ENCODE measurements at places on chromosomes 13 and 19. TPM values are rescaled to one million over a fixed set of nuclear protein-coding genes. Genes with fewer than 3 reads are reported as not detected.
A peak's percentile ranks its signal among the peaks of the same experiment; 100 is the strongest.

OSCAR gene
- 0.11 TPM for total RNA-seq

MCF2L gene
- not detected for total RNA-seq

PROZ gene
- total RNA-seq, result not detected

ACP5 gene
- 14.5 TPM for total RNA-seq

NTN5 gene
- total RNA-seq, result not detected

RAB3D gene
- 26.9 TPM for total RNA-seq

PPM1N gene
- 2.0 TPM for total RNA-seq

TEAD2 gene
- 26.7 TPM for total RNA-seq

SH2D3A gene
- total RNA-seq, result 57.8 TPM

CDC42EP5 gene
- total RNA-seq, result 32.1 TPM

KCTD4 gene
- 0.14 TPM for total RNA-seq

IFNL1 gene
- total RNA-seq, result not detected

GRCh38 chr19:41868120-41868988 lies 8.3 kb downstream of the RPS19 start:
- DNase-seq, result no peak

- DNase-seq, result no peak
Observed at GRCh38 chr19:49497047-49497788, 984 bp downstream of the RPS11 start.

DNA sequence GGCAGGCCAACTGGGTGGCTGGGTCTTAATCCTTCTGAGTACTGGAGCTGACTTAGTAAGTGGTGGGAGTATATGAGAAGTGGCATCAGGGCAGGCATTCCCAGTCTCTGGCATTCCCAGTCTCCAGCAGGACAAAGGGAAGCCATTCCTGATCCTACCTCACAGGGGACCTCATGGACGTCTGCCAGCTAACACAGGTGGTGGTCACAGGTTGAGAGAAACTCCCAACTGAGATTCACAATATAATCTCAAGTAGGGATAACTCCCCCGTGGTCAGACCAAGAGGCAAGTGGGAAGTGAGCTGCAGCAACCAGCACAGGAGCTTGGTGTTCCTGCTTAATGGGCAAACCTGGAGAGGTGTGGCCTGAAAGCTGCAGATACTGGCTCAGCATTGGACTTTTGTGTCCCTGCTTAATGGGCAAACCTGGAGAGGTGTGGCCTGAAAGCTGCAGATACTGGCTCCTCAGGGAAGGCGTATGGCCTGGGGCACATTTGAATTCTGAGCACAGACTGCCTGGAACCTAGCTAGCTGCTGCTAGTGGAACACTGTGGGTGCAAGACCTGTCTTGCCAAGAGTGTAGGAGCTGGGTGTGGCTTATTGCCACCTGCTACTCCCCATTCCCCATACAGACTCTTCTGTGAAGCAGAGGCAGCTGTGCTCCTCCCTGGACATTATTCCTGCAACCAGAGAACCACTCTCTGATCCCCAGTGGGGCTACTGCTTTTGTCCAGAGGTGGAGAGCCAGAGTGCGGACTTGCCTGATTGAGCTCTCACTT lies 25.9 kb upstream of the OR10H2 start:
- DNase-seq, result peak; percentile 59

- DNase-seq, result no peak
Observed at GRCh38 chr13:99395436-99395835, 88.2 kb upstream of the GPR183 start.

DNA sequence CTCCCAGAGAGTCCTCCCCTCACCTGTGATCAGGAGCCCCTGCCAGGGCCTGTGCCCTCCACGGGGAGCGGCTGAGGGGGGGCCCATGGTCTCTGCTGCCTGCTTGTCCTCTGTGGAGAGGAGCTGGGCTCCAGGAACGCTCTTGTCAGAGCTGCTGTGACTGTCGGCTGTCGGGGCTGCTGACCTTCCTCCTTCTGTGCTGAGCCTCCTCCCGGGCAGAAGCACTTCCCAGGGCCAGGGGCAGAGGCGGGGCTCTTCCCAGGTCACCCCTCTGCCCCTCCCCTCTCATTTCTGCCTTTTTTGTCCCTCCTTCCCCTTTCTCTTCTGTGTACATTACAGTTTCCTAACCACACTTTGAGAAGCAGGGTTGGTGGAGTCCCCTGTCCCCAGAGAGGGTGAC lies at the start of gene CEACAM4:
TSS of gene CEACAM4 (minus strand) at position 198 of the 400 bp plus-strand sequence. CDS start at position 87, 111 bp downstream.
- DNase-seq, result no peak

GRCh38 chr13:33743438-33744368 lies 74.2 kb upstream of the RFC3 start:
- no peak for DNase-seq

- DNase-seq, result peak; percentile 1
Observed at GRCh38 chr13:93398167-93399035, 171.8 kb downstream of the GPC6 start.

GRCh38 chr19:27741236-27741635 lies 1471.7 kb downstream of the UQCRFS1 start:
- DNase-seq, result no peak

DNA sequence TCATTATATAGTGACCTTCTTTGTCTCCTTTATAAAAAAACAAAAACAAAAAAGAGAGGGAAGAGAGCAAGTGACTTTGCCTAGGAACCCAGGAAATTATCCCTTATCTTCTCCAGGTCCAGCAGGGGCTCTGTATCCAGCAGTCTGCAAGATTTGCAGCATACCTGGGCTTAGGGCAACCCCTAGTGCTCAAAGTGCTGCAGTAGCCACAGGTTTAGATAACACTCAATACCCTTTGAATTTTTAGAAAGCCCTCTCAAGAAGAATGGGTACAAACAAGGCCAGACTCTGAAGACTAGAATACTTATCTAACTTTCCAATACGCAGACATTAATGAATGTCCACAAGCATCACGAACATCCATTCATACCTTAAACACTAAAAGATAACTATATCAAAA lies 43.2 kb downstream of the CCNA1 start:
- DNase-seq, result no peak

DNA sequence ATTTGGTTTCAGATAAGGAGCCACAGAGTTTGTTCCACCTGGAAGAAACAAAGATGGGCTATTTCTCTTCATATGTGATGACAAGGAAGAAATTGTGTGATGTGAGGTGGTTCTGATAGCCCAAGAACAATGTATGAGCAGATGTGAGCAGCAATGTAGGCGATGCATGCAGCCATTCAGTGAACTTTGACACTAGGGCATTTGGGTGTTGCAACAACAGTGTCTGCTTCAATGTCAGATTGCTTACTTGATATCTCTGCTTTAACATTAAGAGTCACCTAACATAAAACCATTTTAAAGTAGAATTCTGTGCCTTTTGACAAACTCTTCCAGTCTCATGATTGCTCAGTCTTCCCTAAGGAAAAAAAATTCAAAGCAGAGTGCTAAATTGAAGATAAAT lies 865.4 kb downstream of the SLITRK6 start:
- DNase-seq, result no peak

GRCh38 chr13:60275208-60275607 lies 111.5 kb upstream of the DIAPH3 start:
- no peak for DNase-seq

GRCh38 chr13:100100115-100100879 lies 11.4 kb downstream of the PCCA start:
- DNase-seq, result peak; percentile 65

GRCh38 chr13:112933649-112934048 lies 35.4 kb upstream of the MCF2L start:
- DNase-seq, result no peak

- no peak for DNase-seq
Observed at GRCh38 chr19:50184196-50184595, 19.2 kb upstream of the MYH14 start.

- no peak for DNase-seq
Observed at GRCh38 chr19:591099-591958, 1.6 kb downstream of the HCN2 start.

DNA sequence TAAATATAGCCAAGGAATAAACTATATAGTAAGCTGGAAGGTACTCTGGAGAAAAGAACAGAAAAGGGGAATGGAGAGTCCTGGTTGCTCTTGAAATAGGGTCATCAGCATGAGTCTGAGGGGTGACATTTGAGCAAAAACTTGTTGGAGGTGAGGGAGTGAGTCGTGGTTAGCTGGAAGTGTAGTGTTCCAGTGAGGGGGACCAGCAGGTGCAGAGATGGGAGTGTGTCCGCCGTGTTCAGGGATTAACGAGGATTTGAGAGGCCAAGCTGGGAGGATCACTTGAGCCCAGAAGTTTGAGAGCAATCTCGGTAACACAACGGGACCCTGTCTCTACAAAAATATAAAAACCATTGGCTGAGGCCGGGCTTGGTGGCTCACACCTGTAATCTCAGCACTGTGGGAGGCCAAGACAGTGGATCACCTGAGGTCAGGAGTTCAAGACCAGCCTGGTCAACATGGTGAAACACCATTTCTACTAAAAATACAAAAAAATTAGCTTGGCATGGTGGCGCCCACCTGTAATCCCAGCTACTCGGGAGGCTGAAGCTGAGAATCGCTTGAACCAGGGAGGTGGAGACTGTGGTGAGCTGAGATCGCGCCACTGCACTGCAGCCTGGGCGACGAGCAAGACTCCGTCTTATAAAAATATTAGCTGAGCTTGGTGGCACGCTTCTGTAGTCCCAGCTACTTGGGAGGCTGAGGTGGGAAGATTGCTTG lies 1.1 kb downstream of the SUPT5H start:
- DNase-seq, result no peak

DNA sequence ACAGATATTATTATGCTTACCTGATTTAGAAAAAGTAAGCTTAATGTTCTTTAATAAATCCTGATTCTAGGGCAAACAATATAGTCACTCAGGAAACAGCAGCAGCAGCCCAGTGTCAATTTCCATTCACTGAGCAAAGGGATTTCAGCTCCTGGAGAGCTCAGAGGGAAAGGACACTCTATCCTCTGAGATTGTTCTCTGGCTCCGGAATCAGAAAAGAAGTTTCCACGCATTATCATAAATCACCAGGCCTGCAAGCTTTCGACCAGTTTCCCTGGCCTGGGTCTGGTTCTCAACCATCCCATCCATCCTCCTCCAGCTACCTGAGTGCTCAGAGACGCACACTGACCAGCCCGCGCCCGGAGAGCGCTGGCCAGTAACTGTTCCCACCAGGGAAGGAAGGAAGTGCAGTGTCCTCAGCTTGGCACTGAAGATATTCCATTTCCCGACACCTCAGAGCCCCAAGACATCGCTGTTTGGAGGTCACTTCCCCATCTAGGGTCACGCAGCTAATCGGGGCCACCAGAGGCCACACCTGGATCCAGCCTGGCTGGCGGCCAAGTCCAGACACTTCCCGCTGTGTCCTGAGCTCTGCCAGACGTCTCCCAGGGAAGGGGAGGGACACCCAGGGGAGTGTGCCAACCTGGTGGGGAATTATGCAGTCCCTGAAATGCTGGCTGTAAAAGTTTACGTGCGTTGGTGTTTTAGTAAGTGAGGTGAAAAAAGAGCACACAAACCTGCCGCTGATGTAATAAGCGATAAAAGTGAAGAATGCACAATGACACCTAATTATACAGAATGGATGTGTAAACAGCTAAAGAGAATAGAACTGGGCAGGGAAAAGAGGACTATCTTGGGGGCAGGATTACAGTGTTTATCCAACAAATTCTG lies 29.1 kb downstream of the EPS15L1 start:
- no peak for DNase-seq

DNA sequence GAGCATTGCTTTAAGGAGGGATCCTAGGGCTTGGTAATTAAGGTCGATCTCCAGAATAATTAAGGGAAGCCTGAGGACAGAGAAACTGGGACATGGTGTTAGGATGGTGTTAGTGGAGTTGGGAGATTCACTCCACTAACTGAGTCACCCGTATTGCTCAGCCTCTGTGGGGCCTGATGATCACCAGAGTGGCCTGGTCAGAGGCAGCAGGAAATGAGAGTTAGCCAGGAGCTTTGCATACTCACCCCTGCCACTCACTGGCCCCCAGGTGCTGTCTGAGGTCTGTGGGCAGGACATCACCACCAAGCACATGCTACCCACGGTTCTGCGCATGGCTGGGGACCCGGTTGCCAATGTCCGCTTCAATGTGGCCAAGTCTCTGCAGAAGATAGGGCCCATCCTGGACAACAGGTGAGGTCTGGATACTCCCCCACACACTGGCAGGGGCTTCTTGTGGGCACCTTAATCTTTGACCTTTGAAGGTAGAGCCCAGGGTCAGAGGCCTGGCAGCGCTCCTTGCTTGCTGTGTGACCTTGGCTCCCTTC lies 32.1 kb downstream of the PPP2R1A start:
- DNase-seq, result no peak

DNA sequence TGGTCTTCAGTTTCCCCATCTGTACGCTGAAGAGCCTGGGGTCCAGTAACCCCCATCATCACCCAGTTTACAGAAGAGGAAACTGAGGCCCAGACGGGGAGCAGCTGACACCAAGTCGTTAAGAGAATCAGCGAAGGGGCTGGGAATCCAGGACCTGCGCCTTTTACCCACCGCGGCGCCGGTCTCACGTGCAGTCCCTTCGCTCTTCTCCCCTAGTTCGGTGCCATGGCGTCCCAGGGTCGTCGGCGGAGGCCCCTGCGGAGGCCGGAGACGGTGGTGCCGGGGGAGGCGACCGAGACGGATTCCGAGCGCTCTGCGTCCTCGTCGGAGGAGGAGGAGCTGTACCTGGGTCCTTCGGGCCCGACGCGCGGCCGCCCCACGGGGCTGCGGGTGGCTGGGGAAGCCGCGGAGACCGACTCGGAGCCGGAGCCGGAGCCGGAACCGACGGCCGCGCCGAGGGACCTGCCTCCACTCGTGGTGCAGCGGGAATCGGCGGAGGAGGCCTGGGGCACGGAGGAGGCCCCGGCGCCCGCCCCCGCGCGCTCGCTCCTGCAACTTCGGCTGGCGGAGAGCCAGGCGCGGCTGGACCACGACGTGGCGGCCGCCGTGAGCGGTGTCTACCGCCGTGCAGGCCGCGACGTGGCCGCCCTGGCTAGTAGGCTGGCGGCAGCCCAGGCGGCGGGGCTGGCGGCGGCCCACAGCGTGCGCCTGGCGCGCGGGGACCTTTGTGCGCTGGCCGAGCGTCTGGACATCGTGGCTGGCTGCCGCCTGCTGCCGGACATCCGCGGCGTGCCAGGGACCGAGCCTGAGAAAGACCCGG lies 698 bp downstream of the BLOC1S3 start:
- no peak for DNase-seq

- DNase-seq, result peak; percentile 26
Observed at GRCh38 chr13:37715606-37716015, 117.0 kb upstream of the POSTN start.

- DNase-seq, result no peak
Observed at GRCh38 chr19:11195681-11196080, 1.7 kb downstream of the KANK2 start.

GRCh38 chr13:75702476-75702875 lies 66.3 kb downstream of the LMO7 start:
- no peak for DNase-seq

DNA sequence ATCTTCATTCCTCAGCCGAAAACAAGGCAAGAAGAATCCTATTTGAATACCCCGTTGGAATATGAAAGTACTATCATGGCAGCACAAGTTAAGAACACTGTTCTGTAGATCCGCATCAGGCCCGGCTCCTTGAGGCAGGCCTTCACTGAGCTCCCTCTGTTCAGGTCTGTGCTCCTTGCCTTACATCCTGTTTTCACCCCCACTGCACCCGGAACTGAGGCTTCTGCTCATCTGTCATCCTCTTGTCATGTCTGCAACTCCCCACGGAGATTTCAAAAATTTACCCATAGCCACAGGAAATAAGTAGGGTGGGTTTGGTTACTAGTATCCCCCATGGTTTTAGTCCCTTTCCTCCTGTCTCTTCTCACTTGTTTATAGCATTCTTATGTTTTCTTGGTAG lies 861.9 kb downstream of the GPC5 start:
- no peak for DNase-seq
